ENCODE measurements at places on chromosomes 1 and 21.

GRCh38 chr1:67005068-67005467 is 48.9 kb downstream of the SLC35D1 start:
- no peak for DNase-seq

- DNase-seq, result no peak
These were observed 319.4 kb downstream of the TGFB2 start for GRCh38 chr1:218664385-218665170.

DNA sequence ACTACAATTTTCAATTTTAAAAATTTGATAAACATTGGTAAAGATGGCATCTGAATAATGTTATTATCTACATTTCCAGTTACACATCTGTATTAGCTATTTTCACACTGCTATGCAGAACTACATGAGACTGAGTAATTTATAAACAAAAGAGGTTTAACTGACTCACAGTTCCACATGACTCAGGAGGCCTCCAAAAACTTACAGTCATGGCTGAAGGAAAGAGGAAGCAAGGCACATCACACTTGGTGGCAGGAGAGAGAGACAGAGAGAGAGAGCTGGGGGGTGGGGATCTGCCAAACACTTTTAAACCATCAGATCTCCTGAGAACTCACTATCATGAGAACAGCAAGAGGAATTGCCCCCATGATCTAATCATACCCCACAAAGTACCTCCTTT is 850.0 kb downstream of the LTN1 start:
- no peak for DNase-seq

GRCh38 chr1:234927312-234927970 is 201.2 kb downstream of the TOMM20 start:
- no peak for DNase-seq

GRCh38 chr1:38133756-38134155 is 87.2 kb upstream of the POU3F1 start:
- DNase-seq, result no peak

- no peak for DNase-seq
These were observed 47.0 kb downstream of the KIF26B start for GRCh38 chr1:245201827-245202226.

DNA sequence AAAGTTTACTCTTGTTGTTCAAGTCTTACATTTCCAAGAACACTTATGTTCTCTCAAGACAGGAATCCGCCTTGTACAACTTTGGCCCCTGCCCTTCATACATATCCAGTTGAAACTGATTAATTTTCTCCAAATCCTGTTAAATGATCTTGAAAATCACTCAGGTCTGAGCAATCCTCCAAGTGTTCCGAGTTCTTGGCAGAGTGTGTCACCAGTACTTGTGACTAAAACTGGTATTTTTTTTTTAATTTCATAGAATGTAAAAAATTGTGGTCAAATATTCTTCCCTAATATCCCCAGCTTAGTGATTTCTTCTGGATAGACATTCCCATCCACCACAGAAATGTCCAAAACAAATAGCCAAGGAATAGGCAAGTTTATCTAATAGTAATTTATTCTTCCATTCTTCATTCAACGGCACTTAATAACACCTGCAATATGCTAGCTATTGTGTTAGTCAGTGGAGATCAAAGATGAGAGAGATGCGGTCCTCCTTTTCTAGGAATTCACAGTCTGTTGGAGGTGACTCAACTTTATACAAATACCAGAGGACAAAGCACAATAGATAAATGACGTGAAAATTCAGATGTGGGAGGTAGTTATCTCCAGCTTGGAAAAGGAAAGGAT is 71.4 kb downstream of the DIRAS3 start:
- no peak for DNase-seq

DNA sequence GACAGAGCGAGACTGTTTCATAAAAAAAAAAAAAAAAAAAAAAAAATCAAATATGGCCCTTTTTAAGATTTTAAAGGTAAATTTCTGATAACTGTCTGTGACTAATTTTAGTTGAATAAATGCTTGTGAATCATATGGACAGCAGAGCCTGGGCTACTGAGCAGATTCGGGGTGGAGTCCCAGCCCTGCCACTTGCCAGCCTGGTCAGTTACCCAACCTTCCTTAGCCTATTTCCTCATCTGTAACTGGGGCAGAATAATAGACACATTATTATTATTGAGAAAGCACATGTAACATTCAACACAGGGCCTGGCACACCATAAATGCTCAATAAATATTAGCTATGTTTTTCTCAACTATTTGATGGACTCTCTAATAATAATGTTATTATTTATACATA is 11.2 kb upstream of the H3-3A start:
- DNase-seq, result no peak

DNA sequence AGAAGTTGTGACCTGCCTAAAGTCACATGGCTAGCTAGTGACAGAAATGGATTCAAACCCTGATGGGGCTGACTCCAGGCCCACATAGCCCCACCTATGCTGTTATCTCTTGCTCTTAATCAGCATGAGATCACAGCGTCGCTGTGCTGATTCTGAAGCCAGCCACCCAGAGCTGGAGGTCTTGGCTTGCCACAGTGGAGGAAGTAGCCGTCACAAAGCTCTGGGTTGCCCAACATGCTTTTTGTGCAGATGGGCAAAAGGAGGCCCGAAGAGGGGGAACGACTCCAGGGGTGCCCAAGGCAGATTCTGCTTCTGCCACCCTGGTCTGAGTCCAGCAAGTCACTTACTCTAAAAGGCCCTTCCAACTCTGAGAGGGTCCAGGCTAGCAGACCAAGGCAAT is 14.7 kb upstream of the MFSD2A start:
- no peak for DNase-seq

- DNase-seq, result no peak
These were observed 671.9 kb downstream of the ADGRL2 start for GRCh38 chr1:82472489-82473131.

- DNase-seq, result no peak
These were observed 36.1 kb upstream of the RGS8 start for GRCh38 chr1:182720463-182720862.

- no peak for DNase-seq
These were observed 63.9 kb downstream of the KCNK2 start for GRCh38 chr1:215146240-215146975.

DNA sequence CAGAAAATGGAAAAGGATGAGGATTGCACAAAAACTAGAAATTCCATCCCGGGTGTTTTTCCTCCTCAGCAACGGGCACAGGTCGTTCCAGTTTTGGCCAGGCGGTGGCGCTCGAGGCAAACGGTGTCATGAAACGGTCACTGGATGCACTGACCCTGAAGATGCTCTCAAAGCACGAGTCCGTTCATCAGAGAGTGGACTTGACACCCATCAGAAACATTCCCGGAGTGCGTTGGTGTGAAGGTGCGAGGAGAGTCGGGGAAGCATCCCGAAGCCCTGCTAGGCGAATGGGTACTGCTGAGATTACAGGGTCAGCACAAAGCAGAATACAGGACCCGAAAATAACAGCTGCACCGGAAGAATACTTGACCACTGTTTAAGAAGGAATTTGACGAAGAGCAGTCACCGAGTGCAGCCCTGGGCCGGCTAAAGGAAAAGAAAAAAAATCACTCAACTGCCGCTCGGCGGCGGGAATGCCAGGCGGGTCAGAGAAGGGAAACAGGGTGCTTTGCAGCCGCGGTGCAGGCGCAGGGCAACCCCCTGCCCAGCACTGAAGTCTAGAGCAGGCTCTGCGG is 71.7 kb upstream of the ETS2 start:
- DNase-seq, result peak; percentile 29

DNA sequence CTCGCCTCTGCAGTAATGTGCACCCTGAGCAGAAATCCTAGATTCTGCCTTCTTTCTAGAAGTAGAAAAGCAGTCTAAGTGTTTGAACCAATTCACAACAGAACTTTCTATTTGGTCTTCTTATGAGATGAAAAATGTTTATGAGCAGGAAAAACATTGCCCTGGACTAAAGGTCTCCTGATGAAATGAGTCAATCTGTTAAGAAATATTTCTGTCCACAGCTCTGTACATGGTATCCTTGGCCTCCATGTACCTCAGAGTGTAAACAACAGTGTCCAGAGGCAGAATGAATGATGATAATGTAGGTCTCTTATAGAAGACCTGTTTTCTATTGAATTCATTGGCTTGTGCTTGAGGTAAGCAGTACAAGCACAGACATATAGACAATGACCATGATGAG is 6.2 kb upstream of the APCS start:
- DNase-seq, result no peak

- DNase-seq, result no peak
These were observed 282.4 kb downstream of the HLX start for GRCh38 chr1:221161571-221162041.

GRCh38 chr21:36882776-36883175 is 83.7 kb downstream of the HLCS start:
- DNase-seq, result no peak

- no peak for DNase-seq
These were observed 19.1 kb downstream of the CD84 start for GRCh38 chr1:160560045-160560705.

- DNase-seq, result no peak
These were observed 41.5 kb upstream of the MRPS6 start for GRCh38 chr21:34031835-34032370.

- DNase-seq, result no peak
These were observed 86.9 kb upstream of the GORAB start for GRCh38 chr1:170445096-170445495.

- DNase-seq, result no peak
These were observed 41.0 kb upstream of the LIN9 start for GRCh38 chr1:226349801-226350518.

- DNase-seq, result no peak
These were observed 208.5 kb downstream of the KCNT2 start for GRCh38 chr1:196399713-196400112.

DNA sequence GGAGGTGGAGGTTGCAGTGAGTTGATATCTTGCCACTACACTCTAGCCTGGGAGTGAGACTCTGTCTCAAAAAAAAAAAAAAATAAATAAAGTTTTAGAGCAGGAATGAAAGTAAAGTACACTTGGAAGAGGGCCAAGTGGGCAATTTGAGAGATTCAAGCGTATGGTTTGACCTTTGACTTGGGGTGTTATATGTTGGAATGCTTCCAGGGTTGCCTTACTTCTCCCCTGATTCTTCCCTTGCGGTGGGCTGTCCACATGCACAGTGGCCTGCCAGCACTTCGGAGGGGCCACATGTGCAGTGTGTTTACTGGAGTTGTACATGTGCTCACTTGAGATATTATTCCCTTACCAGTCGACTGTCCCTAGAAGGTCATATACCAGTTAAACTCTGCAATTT is 295.5 kb upstream of the PROX1 start:
- no peak for DNase-seq

DNA sequence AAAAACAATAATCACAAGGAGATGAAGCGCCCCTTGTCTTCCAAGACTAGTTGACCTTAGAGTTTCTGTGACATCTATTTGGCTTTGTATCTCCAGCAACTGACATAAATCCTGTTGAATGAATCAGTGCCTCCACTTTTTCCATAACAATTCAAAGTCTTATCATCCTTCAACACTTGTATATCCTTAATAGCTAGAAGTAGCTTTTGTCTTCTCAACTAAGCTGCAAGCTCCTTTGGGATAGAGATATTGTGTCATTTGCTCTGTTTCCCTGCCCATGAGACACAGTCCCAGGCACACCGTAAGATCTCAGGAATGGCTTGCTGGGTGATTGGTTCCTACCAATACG is 5.7 kb downstream of the PIGR start:
- no peak for DNase-seq

- no peak for DNase-seq
These were observed 50.1 kb upstream of the RGS21 start for GRCh38 chr1:192266645-192267044.

Measured in stimulated activated CD8-positive, alpha-beta memory T cell treated with anti-CD3 and anti-CD28 coated beads, Interleukin-15, amount 100 ng/mL, for 48 hours (primary cell).